Mucosa of descending colon (tissue), 3 donors: ENCODE measurements at places on chromosomes 1 and 21. TPM values are rescaled to one million over a fixed set of nuclear protein-coding genes. Genes with fewer than 3 reads are reported as not detected.

The RXFP4 gene
- 4.2 TPM for total RNA-seq

The HMGCS2 gene
- total RNA-seq: 592 TPM

The SPAG17 gene
- total RNA-seq: not detected

The CLCC1 gene
- total RNA-seq: 21.3 TPM

The VSIG8 gene
- total RNA-seq: not detected

The CTTNBP2NL gene
- 90.2 TPM for total RNA-seq

The PDE4B gene
- total RNA-seq: 6.6 TPM

The RAB7B gene
- 1.3 TPM for total RNA-seq

The PDPN gene
- total RNA-seq: 1.0 TPM

The KCNJ15 gene
- total RNA-seq: 0.44 TPM

The ADAM30 gene
- total RNA-seq: not detected

The SLC1A7 gene
- total RNA-seq: 0.93 TPM

The NTMT2 gene
- not detected for total RNA-seq

The SPTA1 gene
- not detected for total RNA-seq

The PRMT6 gene
- total RNA-seq: 9.5 TPM

The KCNA3 gene
- 1.5 TPM for total RNA-seq
